Caudate nucleus (tissue), 63 donors: ENCODE measurements at places on chromosomes 2 and 18.

- DNase-seq = no peak
Measured at GRCh38 chr2:138020432-138020831, 56.2 kb downstream of the HNMT start.

- peak; percentile 8 for DNase-seq
Measured at GRCh38 chr2:33477473-33478468, 1.3 kb downstream of the RASGRP3 start.

- no peak for DNase-seq
Measured at GRCh38 chr2:925309-925708, 25.3 kb upstream of the SNTG2 start.

DNA sequence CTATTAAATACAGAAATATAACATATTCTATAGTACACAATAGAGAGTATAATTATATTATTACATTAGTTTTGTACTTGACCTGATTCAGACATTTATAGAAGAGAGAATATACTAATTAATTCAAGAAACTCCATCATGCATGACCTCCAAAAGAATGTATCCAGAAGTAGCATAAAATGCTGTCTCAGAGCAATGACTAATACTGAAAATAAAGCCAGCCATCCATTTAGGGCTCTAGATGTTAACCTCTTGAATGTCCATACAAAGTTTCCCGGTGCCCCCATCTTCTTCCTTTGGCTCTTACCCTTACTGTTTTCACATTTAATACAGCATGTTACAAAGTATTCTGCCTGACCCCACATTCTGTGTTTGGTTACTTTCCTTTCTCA, 102.0 kb downstream of the ARHGAP15 start:
- DNase-seq = no peak

DNA sequence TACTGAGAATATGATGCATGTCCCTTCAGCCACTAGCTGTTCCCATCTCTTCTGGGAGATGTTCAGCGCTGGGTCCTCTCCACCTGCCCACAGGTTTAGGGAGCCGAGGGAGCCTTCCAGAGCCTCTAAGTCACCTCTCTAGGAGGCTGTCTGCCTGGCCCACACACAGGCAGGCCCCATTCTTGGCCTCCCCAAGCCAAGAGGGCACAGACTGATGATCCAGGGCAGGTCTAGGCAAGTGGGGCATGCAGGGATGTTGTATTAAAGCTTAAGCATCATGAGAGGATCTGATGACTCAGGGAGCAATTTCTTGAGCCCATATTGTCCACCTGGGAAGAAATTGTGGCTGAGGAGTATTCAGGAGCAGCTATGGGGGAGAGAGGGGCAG, 19.9 kb downstream of the TMSB10 start:
- no peak for DNase-seq
